ENCODE measurements at places on chromosomes 2 and 18.

DNA sequence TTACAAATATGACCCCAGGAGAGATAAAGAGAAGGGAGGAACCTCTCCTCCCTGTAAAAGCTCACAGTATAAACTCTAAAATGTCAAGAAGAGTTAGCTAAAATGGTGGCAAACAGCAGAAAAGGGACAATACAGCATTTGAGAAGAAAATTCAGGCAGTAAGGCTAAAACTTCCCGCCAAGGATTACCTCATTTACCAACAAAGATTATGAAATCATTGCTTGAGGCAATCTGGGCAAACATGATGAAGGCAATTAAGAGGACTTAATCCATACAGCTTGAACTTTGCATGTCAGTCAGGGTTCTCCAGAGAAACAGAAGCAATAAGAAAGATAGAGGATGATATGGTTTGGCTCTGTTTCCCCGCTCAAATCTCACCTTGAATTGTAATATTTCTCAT is 81.4 kb downstream of the CMPK2 start:
- DNase-seq, result no peak

GRCh38 chr2:144161061-144161460 is 358.9 kb downstream of the ZEB2 start:
- DNase-seq, result no peak

GRCh38 chr2:1854729-1855547 is 110.6 kb upstream of the PXDN start:
- peak; percentile 84 for DNase-seq

DNA sequence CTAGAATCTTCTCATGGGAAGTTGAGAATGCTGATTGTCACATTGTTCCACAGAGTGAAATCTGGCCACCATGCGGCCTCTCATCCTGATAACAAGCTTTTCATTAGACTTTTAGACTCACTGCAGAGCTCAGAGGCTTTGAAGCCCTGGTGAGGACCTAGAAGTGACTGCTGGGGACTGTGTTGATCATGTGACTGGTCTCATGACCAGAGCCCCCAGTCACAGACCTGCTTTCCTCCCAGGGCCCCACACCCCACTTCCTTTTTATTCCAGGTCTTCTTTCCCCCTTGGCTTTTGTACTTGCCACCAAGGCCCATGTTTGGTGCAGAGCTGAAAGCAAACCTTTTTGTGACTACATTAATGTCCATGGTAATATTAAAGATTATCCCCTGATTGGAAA is 45.2 kb downstream of the PRKCE start:
- no peak for DNase-seq

GRCh38 chr2:216777637-216778273 is 82.1 kb downstream of the TNP1 start:
- no peak for DNase-seq

- no peak for DNase-seq
These were observed 36.1 kb downstream of the TEX51 start for GRCh38 chr2:126934809-126935208.

All from tongue (tissue), 3 donors.